ENCODE measurements at places on chromosomes 4 and X. TPM values are rescaled to one million over a fixed set of nuclear protein-coding genes. Genes with fewer than 3 reads are reported as not detected.

The IL1RAPL1 gene
- 0.29 TPM for total RNA-seq

The PGK1 gene
- total RNA-seq = 317 TPM

- DNase-seq = no peak
Measured at GRCh38 chr4:1862055-1862911, 6.3 kb upstream of the LETM1 start.

DNA sequence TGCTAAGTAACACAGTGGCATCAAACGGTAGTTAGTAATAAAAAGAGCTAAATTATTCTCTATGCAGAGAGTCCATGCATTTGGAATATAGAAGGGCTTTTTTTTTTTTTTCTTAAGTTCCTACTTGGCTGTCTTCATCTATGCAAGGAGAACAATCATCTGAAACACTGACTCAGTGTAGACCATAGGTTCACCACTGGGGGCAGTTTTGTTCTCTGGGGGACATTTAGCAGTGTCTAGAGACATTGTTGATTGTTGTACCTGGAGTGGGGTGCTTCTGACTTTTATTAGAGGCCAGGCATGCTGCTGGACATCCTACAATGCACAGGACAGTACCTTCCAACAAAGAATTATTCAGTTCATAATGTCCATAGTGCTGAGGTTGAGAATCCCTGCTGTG is 41.2 kb downstream of the TMA16 start:
- DNase-seq = no peak

DNA sequence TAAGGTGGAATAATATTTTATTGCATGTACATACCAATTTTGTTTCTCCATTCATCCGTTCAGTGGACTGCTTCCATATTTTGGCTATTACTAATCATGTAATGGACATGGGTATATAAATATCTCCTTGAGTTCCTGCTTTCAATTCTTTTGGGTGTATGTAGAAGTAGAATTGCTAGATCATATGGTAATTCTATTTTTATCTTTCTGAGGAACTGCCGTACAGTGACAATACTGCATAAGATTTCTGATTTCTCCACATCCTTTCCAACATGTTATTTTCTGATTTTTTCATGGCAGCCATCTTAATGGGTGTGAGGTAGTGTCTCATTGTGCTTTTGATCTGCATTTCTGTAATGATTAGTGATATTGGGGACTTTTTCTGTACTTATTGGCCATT is 19.2 kb downstream of the ALPK1 start:
- DNase-seq = no peak

GRCh38 chrX:19616959-19617358 is 101.7 kb upstream of the MAP3K15 start:
- DNase-seq = no peak

Data from mucosa of gallbladder (tissue), 1 donor.